NCI-H1092 treated with DMSO at 0.1 percent for 48 hours (cell line): ENCODE measurements at places on chromosomes 3 and 15.

GRCh38 chr15:100725121-100726069 is 123.0 kb downstream of the ASB7 start:
- no peak for DNase-seq

GRCh38 chr3:127182848-127183714 is 9.8 kb upstream of the PRR23E start:
- peak; percentile 86 for DNase-seq

DNA sequence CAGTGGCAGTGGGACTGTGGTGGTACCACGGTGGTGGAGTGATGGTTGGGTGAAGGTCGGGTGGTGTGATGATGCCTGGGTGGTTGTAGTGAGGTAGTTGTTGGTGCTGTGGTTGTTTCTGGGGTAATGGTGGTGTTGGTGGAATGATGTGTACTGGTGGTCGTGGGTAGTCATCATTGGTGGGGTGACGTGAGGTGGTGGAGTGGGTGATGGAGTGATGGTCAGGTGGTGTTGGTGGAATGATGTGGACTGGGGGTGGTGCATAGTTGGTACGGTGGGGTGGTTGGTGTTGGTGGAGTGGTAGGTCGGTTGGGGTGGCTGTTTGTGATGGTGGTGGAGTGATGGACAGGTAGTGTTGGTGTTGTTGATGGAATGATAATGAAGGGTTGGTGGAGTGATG is 87.1 kb downstream of the PDCD6IP start:
- no peak for DNase-seq

- DNase-seq, result no peak
Observed at GRCh38 chr3:107657971-107658370, 135.2 kb downstream of the BBX start.

GRCh38 chr3:135918600-135918999 is 46.9 kb upstream of the PPP2R3A start:
- DNase-seq, result no peak
